T-cell (primary cell): ENCODE measurements at places on chromosomes 16 and 17. TPM values are rescaled to one million over a fixed set of nuclear protein-coding genes. Genes with fewer than 3 reads are reported as not detected.

- no peak overlapping the region for H3K27ac ChIP-seq
- no peaks in the 10 kb centered on the region for H3K4me1 ChIP-seq
- DNase-seq: no peak
- H3K4me3 ChIP-seq: no peak overlapping the region
- H3K36me3 ChIP-seq: no peaks in the 10 kb centered on the region
- H3K27me3 ChIP-seq: peaks cover 4% of the 10 kb centered on the region
These were observed 309.0 kb upstream of the MAF start for GRCh38 chr16:79909571-79909970.

DNA sequence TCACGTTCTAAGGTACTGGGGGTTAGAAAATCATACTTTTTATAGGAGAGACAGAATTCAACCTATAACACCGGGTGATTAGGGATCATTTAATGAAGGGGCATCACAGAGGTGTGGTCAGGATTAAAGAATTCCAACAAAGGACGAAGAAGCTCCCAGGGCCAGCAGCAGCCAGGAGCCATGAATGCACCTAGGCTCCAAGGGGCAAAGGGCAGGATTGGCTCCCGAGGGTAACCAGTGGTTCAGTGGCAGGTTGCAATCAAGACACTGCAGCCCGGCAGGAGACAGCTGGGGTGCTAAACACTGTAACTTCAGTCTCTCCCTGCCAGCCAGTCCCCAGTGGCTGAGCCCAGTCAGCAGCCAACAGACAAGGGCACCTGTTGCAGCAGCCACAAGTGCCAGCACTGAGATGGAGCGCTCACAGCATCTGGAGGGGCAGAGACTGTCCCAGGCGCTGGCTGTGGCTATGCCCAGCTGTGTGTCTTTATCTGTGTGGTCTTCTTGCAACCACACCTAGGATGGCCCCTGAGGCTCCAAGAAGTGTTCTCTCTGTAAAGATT, 23.9 kb downstream of the DHRS7C start:
- peaks cover 2% of the 10 kb centered on the region for H3K27me3 ChIP-seq
- no peak overlapping the region for H3K27ac ChIP-seq
- no peaks in the 10 kb centered on the region for H3K36me3 ChIP-seq
- H3K4me3 ChIP-seq: no peak overlapping the region
- no peaks in the 10 kb centered on the region for H3K4me1 ChIP-seq
- no peak for DNase-seq

DNA sequence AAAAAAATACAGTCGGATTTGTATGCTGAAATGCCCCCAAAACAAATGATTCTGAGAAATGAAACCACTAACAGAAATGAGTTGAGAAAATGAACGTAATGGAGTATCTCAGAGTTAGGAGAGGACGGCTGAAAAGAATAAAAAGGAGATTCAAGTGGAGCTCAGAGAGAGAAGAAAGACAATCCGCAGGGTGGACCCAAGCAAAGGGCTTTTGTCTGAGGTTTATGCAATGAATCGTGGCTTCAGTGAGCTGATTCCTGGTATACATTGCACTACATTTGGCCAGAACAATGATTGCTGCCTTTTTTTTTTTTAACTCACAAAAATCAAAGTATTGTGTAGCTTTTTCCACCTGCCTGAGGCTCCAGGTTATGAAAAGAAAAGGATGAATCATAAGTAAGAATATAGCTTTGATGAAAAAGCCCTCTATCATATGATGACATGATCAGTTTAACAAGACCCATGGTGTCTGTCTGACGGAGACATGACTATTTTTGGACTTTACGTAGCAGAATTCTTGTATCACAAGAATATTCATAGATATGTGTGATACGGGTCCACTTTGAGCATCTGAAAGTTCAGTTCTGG, 4.4 kb upstream of the MED9 start:
- H3K4me3 ChIP-seq: no peak overlapping the region
- H3K27ac ChIP-seq: no peak overlapping the region
- no peaks in the 10 kb centered on the region for H3K27me3 ChIP-seq
- no peaks in the 10 kb centered on the region for H3K36me3 ChIP-seq
- peaks cover 11% of the 10 kb centered on the region for H3K4me1 ChIP-seq

- no peaks in the 10 kb centered on the region for H3K27me3 ChIP-seq
- no peak overlapping the region for H3K27ac ChIP-seq
- peak; percentile 71 for DNase-seq
- H3K4me3 ChIP-seq: no peak overlapping the region
- H3K36me3 ChIP-seq: peaks cover 53% of the 10 kb centered on the region
- peaks cover 18% of the 10 kb centered on the region for H3K4me1 ChIP-seq
These were observed 31.2 kb downstream of the CTU2 start for GRCh38 chr16:88737298-88738150.

DNA sequence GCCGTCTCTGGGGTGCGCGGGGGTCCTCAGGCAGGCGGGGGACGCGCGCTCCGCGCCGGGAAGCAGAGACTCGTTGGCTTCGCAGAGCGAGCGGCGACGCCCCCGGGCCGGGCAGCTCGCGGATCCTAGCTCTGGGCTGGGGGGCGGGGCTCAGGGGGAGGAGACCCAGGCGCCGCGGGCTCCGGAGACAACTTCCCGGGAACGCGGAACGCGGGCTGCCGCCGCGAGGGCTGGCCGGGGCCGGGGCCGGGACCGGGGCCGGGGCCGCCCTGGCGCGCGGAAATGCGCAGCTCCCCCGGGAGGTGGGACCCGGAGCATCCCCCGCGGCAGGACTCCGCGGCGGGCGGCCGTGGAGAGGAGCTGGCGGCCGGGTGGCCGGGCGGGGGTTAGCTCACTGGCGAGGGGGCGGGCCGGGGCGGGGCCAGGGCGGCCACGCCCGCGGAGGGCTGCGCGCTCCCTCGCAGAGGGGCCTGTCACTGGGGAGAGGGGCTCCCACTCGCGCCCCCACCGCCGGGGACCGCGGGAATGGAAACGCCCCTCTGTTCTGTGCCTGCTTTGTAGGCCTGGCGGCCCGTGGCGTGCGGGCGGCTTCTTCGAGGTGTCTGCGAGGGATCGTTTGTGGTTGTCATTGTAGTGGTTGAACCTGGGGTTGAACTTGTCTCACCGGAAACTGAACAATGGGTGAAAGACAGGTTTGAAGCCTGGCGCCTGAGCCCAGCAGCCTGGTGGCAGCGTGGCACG, at the start of gene GAS7:
GAS7 (minus strand) TSS at position 98 of the 741 bp plus-strand sequence.
- H3K27ac ChIP-seq: no peak within 1 kb of the TSS
- no peaks in the 10 kb centered on the region for H3K36me3 ChIP-seq
- DNase-seq: peak; percentile 47
- H3K4me1 ChIP-seq: no peaks in the 10 kb centered on the region

YPEL2 gene
- total RNA-seq: 29.7 TPM

DNA sequence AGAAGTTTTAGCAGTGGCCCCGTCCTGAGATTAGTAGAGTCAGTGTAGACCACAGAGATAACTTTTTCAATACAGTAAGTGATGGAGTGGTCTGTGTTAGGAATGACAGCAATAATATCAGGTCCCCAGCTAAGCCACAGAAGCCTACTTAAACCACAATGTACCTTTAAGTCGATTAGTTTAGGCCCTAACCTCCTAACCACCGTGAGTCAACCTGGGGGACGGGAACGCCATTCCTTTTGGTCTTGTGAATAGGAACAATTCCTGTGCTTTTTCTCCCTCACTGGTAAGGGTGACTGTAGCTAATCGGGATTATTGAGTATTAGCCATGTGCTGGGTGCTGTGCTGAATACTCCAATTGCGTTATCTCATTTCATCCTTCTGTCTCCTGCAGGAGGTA, 14.0 kb downstream of the YPEL2 start:
- H3K36me3 ChIP-seq: no peaks in the 10 kb centered on the region
- DNase-seq: no peak
- no peak overlapping the region for H3K4me3 ChIP-seq
- H3K4me1 ChIP-seq: peaks cover 20% of the 10 kb centered on the region
- H3K27me3 ChIP-seq: no peaks in the 10 kb centered on the region

GRCh38 chr17:81402981-81403467, 7.8 kb downstream of the BAHCC1 start:
- H3K4me3 ChIP-seq: no peak overlapping the region
- no peaks in the 10 kb centered on the region for H3K36me3 ChIP-seq
- no peak for DNase-seq
- peaks cover 89% of the 10 kb centered on the region for H3K27me3 ChIP-seq
- H3K27ac ChIP-seq: no peak overlapping the region

DNA sequence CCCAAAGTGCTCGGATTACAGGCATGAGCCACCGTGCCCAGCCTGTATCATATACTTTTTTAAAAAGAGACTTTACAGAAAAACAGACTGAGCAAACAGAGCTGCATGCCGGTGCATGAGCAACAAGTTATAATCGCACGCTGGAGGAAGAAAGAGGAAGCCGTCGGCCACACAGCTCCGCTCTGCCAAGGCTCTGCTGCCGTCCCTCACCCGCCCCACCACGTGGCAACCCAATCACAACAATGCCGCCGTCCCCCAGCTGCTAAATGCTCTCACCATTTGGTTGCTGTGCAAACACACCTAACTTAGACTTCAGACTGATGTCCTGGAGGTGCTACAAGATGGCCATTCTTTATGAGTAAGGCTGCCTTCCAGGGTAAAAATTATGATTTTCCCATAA, 83.5 kb downstream of the ADCY9 start:
- H3K27me3 ChIP-seq: no peaks in the 10 kb centered on the region
- H3K27ac ChIP-seq: no peak overlapping the region
- no peak overlapping the region for H3K4me3 ChIP-seq
- H3K36me3 ChIP-seq: no peaks in the 10 kb centered on the region
- peak; percentile 9 for DNase-seq

CHST4 gene
- not detected for total RNA-seq

- no peaks in the 10 kb centered on the region for H3K27me3 ChIP-seq
- H3K36me3 ChIP-seq: no peaks in the 10 kb centered on the region
- H3K4me3 ChIP-seq: no peak overlapping the region
- DNase-seq: no peak
- H3K27ac ChIP-seq: no peak overlapping the region
These were observed 116.6 kb downstream of the XYLT1 start for GRCh38 chr16:17354141-17354601.

DNA sequence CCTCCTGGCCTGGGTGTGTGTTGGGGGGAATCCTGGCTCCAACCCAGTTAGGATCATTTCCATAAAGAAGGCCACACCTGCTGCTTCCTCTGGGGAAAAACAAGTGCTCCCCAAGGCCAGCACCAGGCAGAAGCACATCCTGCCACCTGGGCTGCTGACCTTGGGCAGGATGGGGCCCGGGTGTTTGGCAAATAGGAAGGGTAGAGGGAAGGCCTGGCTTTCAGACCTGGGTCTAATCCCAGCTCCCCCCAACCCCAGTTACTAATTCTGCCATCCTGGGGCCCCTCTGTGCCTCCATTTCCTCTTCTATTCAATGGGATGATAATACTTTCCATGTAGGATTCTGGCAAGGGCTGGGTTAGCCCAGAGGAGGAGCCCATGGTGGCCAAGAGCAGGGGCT, 3.0 kb upstream of the NLRC5 start:
- H3K27me3 ChIP-seq: no peaks in the 10 kb centered on the region
- no peak for DNase-seq
- H3K4me1 ChIP-seq: peaks cover 27% of the 10 kb centered on the region
- H3K4me3 ChIP-seq: no peak overlapping the region
- peak overlapping the region; percentile 54 for H3K27ac ChIP-seq
- H3K36me3 ChIP-seq: peaks cover 4% of the 10 kb centered on the region

IL17C gene
- 0.93 TPM for total RNA-seq

GRCh38 chr16:51210087-51210486, 59.0 kb upstream of the SALL1 start:
- no peak for DNase-seq
- no peaks in the 10 kb centered on the region for H3K4me1 ChIP-seq

DNA sequence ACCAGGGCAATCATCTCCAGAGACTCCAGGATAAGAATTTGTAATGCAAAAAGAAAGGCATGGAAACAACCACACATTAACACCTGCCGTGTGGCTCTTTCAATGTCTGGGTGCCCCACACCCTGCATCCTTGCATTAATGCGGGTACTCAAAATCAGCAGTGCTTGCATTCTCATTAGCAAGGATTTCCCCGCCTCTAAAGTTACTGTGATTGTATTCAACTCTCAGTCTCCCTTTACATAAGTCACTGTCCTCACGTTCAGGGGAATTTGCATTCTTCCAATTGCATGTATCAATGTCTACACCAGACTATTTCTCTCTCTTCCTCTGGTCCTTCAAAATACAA, 324.3 kb downstream of the FOXL1 start:
- no peaks in the 10 kb centered on the region for H3K4me1 ChIP-seq
- no peak for DNase-seq
- H3K27me3 ChIP-seq: no peaks in the 10 kb centered on the region
- H3K4me3 ChIP-seq: no peak overlapping the region
- no peaks in the 10 kb centered on the region for H3K36me3 ChIP-seq

DNA sequence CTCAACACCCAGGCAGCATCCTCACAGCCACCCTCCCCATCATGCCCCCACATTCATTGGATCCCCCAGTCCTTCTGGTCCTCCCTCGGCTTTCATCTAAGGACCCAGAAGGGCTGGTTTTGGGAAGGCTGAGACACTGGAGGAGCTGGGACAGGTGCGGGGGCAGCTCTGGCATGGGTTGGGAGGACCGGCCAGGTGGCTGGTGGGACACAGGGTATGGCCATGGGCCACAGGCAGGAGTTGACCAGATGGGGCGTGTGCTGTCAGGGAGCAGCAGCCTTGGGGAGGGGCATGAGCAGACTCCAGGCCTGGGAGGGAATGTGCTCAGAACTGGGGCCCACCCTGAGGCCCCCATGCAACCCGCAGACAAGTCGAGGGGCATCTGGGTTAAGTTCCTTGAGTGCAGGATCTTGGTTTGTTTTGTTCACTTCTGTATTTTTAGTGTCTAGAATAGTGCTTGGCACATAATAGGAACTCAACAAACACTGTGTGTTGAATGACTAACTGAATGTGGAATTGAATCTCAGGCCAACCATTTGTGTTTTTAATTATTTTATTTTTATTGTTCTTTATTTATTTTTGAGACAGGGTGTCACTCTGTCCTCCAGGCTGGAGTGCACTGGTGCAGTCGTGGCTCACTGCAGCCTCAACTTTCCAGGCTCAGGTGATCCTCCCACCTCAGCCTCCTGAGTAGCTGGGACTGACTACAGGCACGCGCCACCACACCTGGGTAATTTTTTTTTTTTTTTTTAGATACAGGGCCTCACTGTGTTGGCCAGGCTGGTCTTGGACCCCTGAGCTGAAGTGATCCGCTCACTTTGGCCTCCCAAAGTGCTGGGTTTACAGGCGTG, 5.6 kb downstream of the P2RX1 start:
- H3K27ac ChIP-seq: peak overlapping the region; percentile 56
- no peak for DNase-seq
- H3K36me3 ChIP-seq: no peaks in the 10 kb centered on the region
- no peak overlapping the region for H3K4me3 ChIP-seq
- peaks cover 43% of the 10 kb centered on the region for H3K4me1 ChIP-seq

- H3K4me3 ChIP-seq: no peak overlapping the region
- peaks cover 37% of the 10 kb centered on the region for H3K27me3 ChIP-seq
- no peak for DNase-seq
- H3K36me3 ChIP-seq: no peaks in the 10 kb centered on the region
- H3K4me1 ChIP-seq: no peaks in the 10 kb centered on the region
These were observed 164.9 kb downstream of the IRF8 start for GRCh38 chr16:86063760-86064405.
